ENCODE measurements at places on chromosomes 1 and 21. TPM values are rescaled to one million over a fixed set of nuclear protein-coding genes. Genes with fewer than 3 reads are reported as not detected.

- no peak for DNase-seq
Observed at GRCh38 chr1:186977266-186977957, 148.7 kb downstream of the PLA2G4A start.

The CD247 gene
- total RNA-seq = not detected

The FCRL5 gene
- total RNA-seq = not detected

The SPATA21 gene
- total RNA-seq = not detected

GRCh38 chr1:8198522-8198921, 119.4 kb upstream of the SLC45A1 start:
- DNase-seq = no peak

DNA sequence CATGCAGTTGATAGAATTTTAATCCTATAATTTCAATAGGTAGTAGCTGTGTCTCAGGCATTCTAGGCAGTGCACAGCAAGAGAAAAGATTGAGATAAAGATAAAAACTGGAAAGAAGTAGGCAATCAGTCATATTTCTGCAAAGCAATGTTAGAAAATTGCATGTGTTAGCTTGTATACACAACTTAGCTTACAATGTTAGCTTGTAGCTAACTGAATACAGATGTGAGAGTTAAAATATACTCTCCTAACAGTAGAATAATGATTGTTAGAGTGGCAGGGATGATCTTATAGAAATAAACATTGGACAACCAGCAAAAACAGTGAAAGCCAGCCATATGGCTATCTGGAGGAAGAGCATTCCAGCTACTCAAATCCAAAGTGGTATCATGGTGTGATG, 29.0 kb downstream of the PTPRC start:
- DNase-seq = no peak

DNA sequence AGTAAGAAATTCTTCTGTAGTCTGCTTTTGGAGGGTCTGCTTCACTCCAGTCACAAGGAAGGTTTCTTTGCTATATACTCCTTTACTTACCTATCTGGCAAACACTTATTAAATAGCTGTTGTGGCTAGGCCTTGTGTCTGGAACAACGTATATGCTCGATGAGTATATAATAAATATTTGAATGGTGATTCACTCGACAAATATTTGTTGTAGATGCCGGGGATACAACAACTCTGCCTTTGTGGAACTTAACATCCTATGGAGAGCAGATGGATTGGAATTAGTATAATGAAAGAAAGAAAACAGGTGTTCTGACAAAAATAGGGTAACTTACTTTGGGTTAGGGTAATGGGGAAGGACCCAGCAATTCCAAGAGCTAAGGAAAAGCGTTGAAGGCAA, 31.1 kb downstream of the KPNA6 start:
- peak; percentile 58 for DNase-seq

- DNase-seq = no peak
Observed at GRCh38 chr1:116006486-116006964, 30.2 kb downstream of the SLC22A15 start.

DNA sequence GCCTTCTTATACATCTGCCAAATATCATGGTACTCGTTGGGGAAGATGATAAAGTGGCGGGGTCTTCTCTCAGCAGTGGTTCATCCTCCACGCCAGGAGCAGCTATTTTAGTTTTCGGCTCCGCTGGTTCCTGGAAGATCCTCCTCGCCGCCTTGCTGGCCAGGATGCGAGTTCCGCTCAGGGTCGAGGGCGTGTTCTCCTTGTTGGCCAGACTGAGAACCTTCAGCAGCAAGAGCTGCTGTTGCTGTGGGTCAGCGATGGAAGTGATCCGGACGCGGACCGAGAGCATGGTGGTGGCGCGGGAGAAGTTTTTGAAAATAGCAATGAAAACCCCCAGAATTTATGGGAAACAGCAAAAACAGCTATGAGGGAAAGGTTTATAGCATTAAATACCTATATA, 11.4 kb upstream of the CFAP126 start:
- DNase-seq = no peak

DNA sequence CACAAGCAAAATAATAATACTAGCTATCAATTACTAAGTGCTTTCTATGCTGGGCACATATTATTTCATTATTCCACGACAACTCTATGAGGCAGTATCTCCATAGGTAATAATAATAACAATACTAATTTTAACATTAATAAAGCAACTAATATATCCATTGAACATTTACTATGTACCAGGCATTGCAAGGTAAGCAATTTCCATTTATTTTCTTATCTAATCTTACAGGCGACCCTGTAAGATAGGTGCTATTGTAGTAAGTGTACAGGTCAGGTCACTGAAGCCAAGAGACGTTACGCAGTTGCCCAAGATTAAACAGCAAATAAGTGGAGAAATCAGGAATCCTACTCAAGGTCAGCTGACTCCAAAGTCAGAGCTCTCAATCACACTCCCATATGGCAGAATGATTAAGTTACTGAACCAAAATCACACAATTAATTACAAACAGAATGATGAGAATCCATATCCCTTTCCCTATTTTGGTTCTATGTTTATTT, 198.4 kb downstream of the SLC45A1 start:
- no peak for DNase-seq

GRCh38 chr1:154623358-154623757, 15.4 kb upstream of the ADAR start:
- DNase-seq = no peak

The IL19 gene
- not detected for total RNA-seq

DNA sequence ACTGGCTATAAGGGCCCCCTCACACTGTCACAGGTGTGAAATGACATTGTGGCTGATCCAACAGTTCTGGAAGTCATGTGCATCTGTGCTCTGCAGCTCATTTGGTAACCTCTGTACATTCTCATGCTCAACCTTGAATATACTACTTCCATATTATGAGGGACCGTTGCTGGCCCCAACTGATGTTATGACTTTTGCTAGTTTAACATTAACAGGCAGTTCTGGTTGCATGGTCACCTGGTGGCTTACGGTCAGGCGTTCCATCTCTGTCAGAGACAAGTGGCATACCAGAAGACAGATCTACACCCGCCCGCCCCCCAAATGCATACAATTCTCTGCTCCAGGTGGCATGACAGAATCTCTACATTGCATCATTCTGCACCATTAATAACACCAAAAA, 6.0 kb upstream of the DIP2A start:
- no peak for DNase-seq

The S100A7A gene
- not detected for total RNA-seq

DNA sequence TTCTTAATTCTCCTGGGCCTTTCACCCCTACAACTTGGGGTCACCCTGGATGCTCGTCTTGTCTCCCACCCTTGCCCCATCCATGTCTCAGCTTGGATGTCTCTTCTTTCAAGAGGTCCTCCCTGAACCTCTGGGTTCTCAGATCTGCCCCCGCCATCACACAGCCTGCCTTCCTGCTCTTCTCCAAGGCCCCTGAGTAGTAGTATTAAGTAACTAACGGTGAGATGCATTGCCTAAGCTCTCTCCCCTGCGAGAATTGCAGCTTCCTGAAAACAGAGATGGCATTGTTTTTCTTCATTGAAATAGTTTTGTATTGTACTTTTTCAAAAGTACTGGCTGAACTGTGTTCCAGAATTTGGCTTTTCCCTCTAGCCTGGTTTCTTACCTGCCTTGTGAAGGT, 16.0 kb downstream of the MIIP start:
- DNase-seq = no peak

The LY9 gene
- not detected for total RNA-seq

DNA sequence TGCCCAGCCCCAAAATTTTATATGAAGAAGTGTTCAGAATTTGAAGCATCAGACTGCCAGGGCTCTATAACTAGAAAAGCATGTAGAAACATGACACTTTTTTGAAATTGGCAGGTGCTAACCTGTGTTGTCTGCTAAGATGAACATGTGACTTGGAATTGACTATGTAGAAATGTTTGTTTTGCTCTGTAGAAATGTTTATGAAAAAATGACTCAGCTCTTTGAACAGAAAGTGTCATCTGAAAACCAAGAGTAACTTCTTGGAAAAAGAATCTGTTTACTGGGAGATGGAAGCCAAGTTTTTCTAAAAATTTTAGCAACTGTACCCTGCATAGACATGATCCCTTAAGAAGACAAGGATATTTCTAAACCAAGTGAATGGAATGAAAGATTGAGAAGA, 59.2 kb downstream of the LHX9 start:
- DNase-seq = no peak

GRCh38 chr1:90708826-90709225, 8.3 kb downstream of the BARHL2 start:
- no peak for DNase-seq

Measured in HT-29 (cell line).